ENCODE measurements at places on chromosomes 13 and 19. TPM values are rescaled to one million over a fixed set of nuclear protein-coding genes. Genes with fewer than 3 reads are reported as not detected.
A peak's percentile ranks its signal among the peaks of the same experiment; 100 is the strongest.

Gene RNF17
- total RNA-seq: not detected

DNA sequence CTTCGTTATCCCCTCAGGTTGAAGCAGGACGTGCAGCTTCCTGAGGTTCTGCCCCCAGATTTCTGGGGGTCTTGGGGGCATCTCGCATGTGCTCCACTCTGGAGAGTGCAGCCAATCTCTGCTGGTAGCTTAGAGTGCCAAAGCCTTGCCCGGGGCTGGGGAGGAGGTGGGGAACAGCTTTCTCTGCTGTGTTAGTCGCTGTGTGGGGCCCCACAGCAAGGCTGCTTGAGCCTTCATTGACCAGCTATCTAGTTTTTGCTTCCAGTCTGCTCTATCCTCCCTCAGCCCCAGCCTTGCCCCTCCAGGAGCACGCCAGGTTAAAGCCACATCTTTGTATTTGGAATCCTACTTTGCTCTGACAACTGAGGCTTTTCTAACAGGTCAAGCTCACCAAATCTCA is 32.0 kb upstream of the MEDAG start:
- no peak for DNase-seq
- H3K27ac ChIP-seq: peak overlapping the region; percentile 97
- no peaks in the 10 kb centered on the region for H3K36me3 ChIP-seq
- no peaks in the 10 kb centered on the region for H3K27me3 ChIP-seq
- peaks cover 79% of the 10 kb centered on the region for H3K4me1 ChIP-seq

DNA sequence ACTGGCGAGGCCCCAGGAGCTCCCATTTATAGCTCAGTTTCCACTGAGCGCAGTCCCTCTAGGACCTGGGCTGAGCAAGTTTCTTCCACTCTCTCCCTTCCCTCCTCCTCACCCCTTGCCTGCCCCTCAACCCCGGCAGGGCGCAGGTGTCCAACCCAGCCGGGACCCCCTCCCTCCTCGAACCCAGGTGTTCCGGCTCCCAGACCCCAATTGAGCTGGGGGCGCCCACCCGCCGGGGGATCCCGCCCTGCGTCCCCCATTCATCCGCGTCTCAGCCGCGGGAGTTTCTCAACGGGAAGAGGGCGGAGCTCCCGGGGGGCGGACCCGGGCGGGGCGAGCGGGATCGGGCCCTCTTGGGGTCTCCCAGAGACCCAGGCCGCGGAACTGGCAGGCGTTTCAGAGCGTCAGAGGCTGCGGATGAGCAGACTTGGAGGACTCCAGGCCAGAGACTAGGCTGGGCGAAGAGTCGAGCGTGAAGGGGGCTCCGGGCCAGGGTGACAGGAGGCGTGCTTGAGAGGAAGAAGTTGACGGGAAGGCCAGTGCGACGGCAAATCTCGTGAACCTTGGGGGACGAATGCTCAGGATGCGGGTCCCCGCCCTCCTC is at the start of gene KIRREL2:
Gene KIRREL2, plus strand, starts transcription at position 366 of the 604 bp plus-strand sequence. Its CDS starts 209 bp downstream, at position 575.
- peaks cover 2% of the 10 kb centered on the region for H3K36me3 ChIP-seq
- peaks cover 70% of the 10 kb centered on the region for H3K27me3 ChIP-seq
- no peak within 1 kb of the TSS for H3K27ac ChIP-seq

DNA sequence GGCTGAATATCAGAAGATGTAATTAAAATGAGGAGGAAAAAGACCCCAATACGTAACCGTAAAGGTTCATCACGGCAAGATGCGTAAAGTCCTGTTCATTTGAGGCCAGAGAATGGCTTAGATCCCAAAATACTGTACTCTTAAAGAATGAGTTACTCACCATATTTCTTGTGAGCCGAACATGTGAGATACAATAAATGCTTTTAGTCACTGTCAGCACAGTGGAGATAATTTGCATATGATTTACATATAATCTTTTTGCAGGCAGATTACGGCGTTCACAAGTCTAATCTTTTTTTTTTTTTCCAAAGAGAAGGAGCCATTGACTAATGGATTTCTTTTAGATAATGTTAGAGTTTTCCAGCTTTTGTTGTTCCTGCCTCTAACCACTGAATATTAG is 28.4 kb downstream of the AMER2 start:
- H3K4me1 ChIP-seq: no peaks in the 10 kb centered on the region
- H3K27ac ChIP-seq: no peak overlapping the region
- H3K27me3 ChIP-seq: peaks cover 15% of the 10 kb centered on the region
- H3K36me3 ChIP-seq: no peaks in the 10 kb centered on the region
- DNase-seq: no peak

GRCh38 chr19:12364391-12365235 is 870 bp downstream of the ZNF442 start:
- peak overlapping the region; percentile 94 for H3K4me3 ChIP-seq
- H3K4me1 ChIP-seq: peaks cover 24% of the 10 kb centered on the region
- no peaks in the 10 kb centered on the region for H3K27me3 ChIP-seq
- peak overlapping the region; percentile 100 for H3K27ac ChIP-seq
- no peak for DNase-seq
- H3K36me3 ChIP-seq: peaks cover 3% of the 10 kb centered on the region

- H3K4me1 ChIP-seq: peaks cover 32% of the 10 kb centered on the region
- peaks cover 18% of the 10 kb centered on the region for H3K27me3 ChIP-seq
These were observed 2.4 kb upstream of the PLPP2 start for GRCh38 chr19:293436-294110.

DNA sequence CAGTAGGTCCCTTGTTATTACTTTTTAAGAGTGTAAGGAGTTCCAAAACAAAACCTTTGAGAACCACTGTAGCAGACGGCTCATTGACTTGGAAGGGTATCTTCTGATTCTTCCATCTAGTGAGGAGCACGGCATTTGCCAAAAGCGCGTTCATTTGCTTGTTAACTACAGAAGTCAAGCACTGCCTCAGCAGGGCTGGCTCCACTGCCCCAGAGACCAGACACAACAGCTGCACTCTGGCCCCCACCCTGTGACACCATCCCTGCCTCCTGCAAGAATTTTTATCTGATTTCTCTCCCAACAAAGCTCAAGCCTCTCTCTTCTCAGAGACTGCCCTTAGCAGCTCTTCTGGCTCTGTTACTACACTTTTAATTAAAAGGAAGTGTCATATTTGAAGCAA is 20.7 kb upstream of the XPO4 start:
- H3K4me1 ChIP-seq: peaks cover 5% of the 10 kb centered on the region
- no peak overlapping the region for H3K27ac ChIP-seq
- peaks cover 1% of the 10 kb centered on the region for H3K27me3 ChIP-seq
- H3K36me3 ChIP-seq: no peaks in the 10 kb centered on the region
- DNase-seq: peak; percentile 50
- no peak overlapping the region for H3K4me3 ChIP-seq

DNA sequence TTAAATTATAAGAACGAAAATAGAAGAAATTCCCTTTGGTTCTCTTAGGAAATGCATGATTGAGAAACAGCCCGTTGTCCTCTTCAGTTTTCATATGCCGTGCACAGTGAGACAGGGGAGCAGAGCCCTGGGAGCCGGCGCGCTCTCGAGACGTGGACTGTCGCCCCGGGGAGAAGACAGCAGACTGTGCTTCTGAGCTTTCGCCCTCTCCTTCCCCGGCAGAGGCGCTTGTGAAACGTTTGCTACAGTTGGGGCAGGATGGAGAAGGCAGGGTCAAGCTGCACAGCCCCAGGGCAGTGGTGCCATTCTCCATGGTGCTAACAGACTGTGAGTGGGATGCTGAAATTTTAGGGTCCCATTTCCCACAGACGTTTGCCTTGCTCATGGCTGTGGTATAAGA is 192.2 kb upstream of the KL start:
- peak overlapping the region; percentile 3 for H3K4me3 ChIP-seq
- DNase-seq: no peak
- H3K36me3 ChIP-seq: no peaks in the 10 kb centered on the region
- H3K4me1 ChIP-seq: peaks cover 24% of the 10 kb centered on the region

DNA sequence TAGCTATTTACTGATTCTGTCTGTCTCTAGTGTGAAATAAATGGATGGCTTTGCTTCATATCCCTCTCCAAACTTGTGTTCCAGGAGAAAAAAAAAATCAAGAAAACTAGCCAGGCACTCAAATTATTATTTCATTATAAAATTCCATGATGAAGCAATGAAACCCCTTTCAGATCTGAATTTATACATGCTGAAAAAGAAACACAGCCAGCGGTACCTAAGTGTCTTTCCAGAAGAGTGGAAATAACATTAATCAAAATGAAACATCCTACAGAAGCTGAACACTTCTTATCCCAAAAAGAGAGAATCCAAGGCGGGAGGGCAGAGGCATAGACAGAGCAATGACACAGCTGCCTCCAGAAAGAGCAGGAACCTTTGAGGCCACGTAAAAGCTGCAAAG is 15.9 kb downstream of the ENOX1 start:
- no peak overlapping the region for H3K27ac ChIP-seq
- no peaks in the 10 kb centered on the region for H3K27me3 ChIP-seq
- no peak for DNase-seq
- H3K36me3 ChIP-seq: no peaks in the 10 kb centered on the region
- no peak overlapping the region for H3K4me3 ChIP-seq

DNA sequence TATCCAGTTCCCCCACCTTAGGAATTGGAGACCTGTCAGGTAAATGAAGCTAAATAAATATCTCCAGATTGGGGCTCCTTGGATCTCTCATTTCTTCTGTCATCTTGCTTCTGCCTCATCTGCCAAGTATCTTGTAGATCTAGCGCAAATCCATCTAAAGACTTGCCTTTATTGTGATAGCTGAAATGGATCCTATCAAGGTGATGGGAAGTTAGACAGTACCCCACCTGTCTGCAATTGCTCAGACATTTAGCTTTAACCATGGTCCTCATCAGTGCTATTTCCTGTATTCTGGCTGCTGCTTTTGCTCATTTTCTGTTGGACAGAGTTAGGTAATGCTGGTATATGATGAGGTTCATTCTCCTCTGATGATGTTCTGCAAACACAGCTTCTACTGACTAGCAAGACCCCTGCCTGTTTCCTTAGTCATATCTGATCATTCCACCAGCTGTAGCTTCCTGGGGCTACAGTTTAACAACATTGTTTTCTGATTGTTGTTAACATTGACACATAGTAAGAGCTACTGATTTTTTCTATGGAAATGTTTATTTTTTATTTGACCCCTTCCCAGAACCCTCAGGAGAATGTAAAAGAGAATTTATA is 340.0 kb downstream of the DCT start:
- no peak overlapping the region for H3K4me3 ChIP-seq
- no peaks in the 10 kb centered on the region for H3K36me3 ChIP-seq
- no peaks in the 10 kb centered on the region for H3K27me3 ChIP-seq
- peaks cover 14% of the 10 kb centered on the region for H3K4me1 ChIP-seq
- no peak overlapping the region for H3K27ac ChIP-seq

DNA sequence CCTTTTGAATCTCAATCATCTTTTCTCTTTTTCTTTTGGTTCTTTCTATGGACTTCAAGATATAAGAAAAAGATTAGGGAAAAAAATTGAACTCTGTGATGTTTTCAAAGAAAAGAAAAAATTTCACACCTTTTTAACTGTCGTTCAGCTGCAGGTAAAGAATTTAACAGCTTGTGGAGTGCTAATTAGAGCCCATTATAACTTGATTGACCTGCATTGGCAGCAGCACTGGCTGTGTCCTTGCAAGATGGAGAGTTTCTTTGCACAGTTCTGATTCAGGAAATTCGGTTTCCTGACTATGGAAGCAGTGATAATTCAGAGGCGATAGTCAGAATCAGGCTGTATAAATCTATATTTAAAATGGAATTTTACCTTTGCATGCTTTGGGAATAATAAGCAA is 183.2 kb upstream of the DACH1 start:
- no peaks in the 10 kb centered on the region for H3K4me1 ChIP-seq
- no peaks in the 10 kb centered on the region for H3K36me3 ChIP-seq
- H3K27me3 ChIP-seq: peaks cover 6% of the 10 kb centered on the region
- DNase-seq: no peak
- H3K27ac ChIP-seq: no peak overlapping the region

Gene ADAMTSL5
- total RNA-seq: 20.3 TPM

Gene PLPP2
- 4.1 TPM for total RNA-seq

DNA sequence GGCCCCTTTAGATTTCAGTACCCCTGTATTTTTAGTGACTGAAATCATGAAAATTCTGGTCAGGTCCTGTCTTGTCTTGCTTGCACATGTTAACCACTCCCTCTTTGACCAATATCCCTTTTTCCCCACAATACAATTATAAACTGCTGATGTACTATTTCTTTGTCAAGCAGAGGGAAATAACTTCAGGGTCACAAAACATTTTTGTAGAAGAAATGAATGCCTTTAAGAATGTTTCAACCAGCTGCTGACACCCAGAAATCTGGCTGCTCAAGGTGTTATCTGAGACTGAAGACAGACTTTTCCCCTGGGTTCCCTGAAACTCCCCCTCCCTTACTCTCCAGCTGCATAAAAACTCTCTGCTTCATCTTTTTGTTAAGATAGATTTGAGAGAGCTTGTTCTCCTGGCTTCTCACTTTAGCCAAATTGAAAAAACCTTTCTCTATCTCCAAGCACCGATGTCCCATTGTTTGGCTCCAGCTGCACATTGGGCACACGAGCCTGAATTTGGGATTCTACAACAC is 18.4 kb upstream of the ACOD1 start:
- H3K4me3 ChIP-seq: no peak overlapping the region
- H3K27ac ChIP-seq: no peak overlapping the region
- H3K27me3 ChIP-seq: peaks cover 6% of the 10 kb centered on the region
- DNase-seq: no peak

DNA sequence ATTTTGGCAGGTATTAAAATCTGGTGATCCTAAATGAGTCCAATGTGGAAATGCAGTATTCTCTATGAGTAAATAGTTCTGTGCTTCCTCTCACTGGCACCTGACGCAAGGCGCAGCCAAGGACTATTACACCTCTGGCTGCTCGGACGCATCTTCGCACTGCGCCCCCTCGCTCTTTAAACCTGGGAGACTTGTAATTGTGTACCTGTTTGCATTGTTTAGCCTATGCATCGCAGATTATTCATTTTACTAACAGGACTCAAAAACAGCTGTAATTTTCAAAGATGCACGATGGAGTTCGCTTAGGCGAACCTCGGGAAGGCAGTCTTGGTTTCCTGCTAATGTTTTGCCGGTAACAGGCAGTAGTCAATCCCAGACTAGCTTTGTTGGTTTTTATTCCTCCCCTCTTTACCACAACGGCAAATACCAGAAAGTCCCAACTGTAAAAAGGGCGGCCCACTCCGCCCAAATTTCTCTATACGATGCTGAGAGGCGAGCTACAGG is 113.2 kb downstream of the KCNRG start:
- H3K27me3 ChIP-seq: peaks cover 25% of the 10 kb centered on the region
- H3K4me3 ChIP-seq: no peak overlapping the region
- no peak for DNase-seq
- H3K36me3 ChIP-seq: no peaks in the 10 kb centered on the region
- H3K4me1 ChIP-seq: peaks cover 42% of the 10 kb centered on the region

DNA sequence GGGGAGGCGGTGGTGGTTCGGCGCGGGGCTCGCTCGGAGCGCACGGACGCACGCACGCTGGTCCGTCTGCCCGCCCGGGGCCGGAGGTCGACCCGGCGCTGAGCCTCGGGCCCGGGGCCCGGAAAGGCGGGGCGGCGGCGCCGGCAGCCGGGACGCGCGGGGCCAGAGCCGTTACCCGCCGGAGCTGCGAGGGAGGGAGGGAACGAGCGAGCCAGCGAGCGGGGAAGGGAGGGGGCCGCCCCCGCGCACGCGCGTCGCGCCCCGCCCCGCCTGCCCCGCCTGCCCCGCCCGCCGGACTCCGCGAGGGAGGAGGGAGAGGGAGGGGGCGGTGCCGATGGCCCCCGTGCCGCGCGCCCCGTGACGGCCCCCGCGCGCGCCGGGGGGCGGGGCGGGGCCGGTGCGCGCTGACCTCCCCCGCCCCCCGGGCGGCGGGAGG is 15.0 kb downstream of the CIC start:
- no peaks in the 10 kb centered on the region for H3K27me3 ChIP-seq
- peaks cover 26% of the 10 kb centered on the region for H3K4me1 ChIP-seq
- H3K36me3 ChIP-seq: peaks cover 6% of the 10 kb centered on the region
- no peak overlapping the region for H3K4me3 ChIP-seq
- no peak overlapping the region for H3K27ac ChIP-seq
